ENCODE measurements at places on chromosomes 16 and 17.
A peak's percentile ranks its signal among the peaks of the same experiment; 100 is the strongest.

GRCh38 chr17:2947996-2948550, 115.3 kb downstream of the OR1D5 start:
- DNase-seq = no peak

- DNase-seq = no peak
These were observed 73.8 kb downstream of the SNX29 start for GRCh38 chr16:12050361-12050760.

DNA sequence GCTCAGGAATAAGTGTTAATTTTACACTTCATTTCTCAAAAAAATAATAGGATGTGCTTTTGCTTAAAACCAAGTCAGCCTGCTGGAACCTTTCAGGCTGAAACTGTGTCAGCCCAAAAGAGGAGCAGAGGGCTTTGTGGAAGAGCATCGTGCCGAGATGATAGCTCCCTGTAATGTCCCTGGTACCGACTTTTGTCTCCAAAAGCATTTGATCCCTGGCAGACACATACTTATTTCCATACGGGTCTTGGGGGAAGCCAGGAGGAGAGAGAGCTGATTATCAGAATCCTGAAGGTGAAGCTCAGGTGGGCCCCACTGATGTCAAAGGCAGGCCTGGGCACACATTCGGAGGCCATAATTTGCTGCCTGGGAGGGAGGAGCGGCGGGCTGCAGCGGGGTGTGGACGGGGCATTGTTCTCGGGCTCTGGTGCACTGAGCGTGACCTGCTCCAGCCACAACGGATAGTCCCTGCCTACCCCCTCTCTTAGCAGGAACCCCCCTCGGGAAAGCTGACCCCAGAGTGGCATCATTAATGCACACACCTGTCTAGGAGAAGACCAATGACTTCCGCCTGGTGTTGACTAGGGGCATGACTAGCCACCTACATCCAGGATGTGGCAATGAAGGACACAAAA, 155.9 kb downstream of the C16orf78 start:
- DNase-seq = no peak

- DNase-seq = no peak
These were observed 11.8 kb upstream of the ZNF23 start for GRCh38 chr16:71473891-71474290.

DNA sequence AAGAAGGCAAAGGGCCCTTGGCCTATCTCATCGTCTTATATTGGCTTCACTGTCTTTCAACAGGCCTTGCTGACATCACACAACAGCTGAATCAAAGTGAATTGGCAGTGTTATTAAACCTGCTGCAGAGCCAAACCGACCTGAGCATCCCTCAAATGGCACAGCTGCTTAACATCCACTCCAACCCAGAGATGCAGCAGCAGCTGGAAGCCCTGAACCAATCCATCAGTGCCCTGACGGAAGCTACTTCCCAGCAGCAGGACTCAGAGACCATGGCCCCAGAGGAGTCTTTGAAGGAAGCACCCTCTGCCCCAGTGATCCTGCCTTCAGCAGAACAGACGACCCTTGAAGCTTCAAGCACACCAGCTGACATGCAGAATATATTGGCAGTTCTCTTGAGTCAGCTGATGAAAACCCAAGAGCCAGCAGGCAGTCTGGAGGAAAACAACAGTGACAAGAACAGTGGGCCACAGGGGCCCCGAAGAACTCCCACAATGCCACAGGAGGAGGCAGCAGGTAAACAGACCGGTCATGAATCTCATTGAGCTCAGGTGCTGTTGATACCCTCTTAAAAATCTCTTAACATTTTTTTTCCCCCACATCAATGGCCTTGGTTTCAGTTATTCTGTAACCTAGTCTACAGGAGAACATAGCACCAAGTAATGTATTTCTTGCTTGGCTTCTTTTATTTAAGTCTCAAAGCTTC, 64.7 kb downstream of the CDK12 start:
- DNase-seq = no peak

DNA sequence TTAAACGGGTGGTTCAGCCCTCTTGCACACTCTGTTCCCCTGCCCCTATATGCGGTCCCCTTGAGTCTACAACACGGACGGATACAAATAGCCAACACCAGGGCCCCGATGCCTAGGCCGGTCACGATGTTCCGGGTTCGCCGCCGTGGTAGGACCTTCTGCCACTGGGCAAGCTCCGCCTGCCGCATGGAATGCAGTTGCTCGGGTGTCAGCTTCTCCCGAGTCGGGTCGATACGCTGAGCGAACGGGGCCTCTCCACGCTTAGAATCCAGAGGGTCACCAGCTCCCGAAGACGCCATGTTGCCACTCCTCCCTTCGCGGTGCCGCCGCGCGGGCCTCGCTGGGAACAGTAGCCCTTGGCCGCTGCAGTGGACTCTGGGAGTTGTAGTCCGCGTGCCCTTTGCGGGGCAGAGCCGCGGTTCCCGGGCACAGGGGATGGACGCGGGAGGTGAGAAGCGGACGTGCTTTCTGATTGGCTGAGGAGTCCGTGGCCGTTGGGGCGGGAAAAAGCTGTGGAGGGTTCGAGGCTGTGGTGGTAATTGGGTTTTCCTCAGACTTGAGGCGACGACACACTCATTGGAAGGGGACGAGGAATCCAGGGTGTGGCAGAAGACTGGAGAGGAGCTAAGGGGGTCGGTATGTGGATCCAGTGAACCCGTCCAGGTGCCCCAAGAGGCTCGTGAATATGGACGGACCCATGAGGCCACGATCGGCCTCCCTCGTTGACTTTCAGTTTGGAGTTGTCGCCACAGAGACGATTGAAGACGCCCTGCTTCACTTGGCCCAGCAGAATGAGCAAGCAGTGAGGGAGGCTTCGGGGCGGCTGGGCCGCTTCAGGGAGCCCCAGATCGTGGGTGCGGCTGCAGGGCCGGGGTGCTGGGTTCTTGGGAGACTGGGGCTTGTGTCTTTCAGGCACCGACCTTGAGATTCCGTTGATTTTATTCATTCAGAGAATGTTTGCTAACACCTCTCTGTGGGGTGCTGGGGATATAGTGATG, at the start of the genes CNTD1 and COA3:
TSS of gene CNTD1 (plus strand) at position 479 of the 998 bp plus-strand sequence. CDS start at position 686, 207 bp downstream.
TSS of gene COA3 (minus strand) at position 322 of the 998 bp plus-strand sequence. CDS start at position 299, 23 bp downstream.
- peak; percentile 62 for DNase-seq

DNA sequence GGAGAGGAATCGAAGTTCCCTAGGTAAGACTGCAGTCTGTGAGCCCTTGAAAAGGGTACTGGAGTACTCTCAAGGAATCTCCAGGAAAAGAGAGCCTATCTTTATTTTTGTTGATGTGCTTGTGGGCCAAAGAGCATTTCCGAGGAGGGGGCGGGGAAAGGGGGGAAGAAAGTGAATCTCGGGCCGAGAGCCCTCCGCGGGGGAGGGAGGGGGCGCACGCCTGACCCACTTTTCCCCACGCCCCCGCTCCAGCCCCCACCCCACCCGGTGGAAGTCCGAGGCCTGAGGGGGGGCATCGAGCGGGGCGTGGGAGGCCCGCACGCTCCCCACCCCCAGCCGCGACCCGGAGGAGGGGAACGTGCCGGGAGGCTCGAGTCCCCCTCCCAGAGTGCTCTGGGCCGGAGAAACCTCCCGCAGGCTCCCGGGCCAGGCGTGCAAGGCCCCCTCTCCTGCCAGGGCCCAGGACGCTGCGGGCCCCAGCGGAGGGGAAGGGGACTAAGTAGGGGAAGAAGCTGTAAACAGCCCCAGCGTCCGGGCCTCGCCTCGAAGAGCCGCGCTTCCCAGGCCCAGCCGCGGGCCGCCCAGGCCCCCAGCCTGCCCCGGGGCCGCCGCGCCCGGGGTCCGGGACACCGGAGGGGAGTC, 444 bp downstream of the HELZ start:
- DNase-seq = no peak

GRCh38 chr16:24170407-24170806, 85.7 kb upstream of the CACNG3 start:
- no peak for DNase-seq

Data from caudate nucleus (tissue), 63 donors.